ENCODE measurements at places on chromosomes 11 and 22.

GRCh38 chr11:1847926-1848639, 4.8 kb upstream of the LSP1 start:
- no peak for DNase-seq

GRCh38 chr11:80694385-80694784, 1253.6 kb upstream of the TENM4 start:
- DNase-seq = no peak

GRCh38 chr11:123299721-123300120, 104.7 kb upstream of the CLMP start:
- no peak for DNase-seq

DNA sequence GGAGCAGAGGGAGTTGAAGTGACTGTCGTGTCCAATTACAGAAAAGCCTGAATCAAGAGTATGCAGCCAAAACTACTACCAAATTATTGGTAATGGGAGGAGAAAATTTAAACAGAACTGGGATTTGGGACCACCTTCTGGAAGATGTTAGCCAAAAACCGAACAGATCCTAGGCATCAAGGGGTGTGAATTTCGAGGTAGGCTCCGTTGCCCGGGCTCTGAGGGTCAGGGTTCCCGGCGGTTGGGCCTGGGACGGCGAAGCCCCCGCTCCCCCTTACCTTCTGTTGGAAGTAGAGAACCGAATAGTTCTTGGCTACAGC, 313 bp downstream of the PRCP start:
- no peak for DNase-seq

- no peak for DNase-seq
Measured at GRCh38 chr22:47437110-47437509, 674.7 kb downstream of the TBC1D22A start.

DNA sequence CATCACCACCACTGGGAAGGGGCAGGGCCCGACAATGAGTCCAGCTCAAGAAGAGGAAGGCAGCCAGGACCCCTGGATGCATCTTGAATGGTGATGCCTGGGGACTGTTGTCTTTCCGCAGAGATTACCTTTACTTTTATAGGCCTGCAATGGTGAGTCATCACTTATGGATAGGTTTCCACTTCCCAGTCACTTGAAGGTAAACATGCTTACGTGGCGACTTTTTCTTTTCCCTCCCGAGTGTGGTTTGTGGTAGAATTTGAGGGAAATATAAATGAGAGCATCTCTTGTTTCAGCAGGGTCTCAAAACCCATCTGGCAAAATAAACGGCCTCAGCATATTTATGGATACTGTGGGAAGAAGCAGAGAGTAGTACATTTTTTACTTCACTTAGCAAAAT, at the start of gene MMP13:
Gene MMP13, minus strand, starts transcription at position 109 of the 400 bp plus-strand sequence. Its CDS starts 27 bp downstream, at position 82.
- no peak for DNase-seq

DNA sequence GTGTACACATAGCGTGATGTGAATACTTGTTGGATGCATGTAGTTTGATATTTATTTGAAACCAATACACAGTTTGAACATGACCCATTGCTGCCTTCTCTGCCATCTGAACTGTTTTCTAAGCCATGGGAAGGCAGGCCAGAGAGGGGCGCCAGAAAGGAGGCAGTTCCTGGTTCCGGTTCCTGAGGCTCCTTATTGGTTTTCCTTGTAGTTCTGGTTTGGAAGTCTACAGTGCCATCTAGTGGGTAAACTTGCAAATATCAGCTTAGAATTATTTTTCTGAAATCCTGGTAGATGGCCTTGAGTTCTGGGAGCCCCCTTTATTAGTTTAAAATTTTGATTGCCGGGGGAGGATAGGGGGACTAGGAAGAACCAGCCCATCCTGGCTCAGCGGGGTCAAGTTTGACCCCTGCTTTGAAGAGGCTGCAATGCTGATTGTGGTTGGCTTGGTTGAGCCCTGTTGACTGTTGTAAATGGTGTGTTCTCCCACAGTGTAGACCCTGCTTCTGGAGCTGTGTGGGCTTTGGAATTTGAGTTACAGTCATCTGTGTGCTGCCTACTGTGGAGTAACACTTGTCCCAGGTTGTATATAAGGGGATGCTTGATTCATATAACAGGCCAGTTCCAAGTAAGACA, 48.4 kb downstream of the GRAMD1B start:
- no peak for DNase-seq

- DNase-seq = no peak
Measured at GRCh38 chr11:118353084-118353710, 6.2 kb upstream of the UBE4A start.

DNA sequence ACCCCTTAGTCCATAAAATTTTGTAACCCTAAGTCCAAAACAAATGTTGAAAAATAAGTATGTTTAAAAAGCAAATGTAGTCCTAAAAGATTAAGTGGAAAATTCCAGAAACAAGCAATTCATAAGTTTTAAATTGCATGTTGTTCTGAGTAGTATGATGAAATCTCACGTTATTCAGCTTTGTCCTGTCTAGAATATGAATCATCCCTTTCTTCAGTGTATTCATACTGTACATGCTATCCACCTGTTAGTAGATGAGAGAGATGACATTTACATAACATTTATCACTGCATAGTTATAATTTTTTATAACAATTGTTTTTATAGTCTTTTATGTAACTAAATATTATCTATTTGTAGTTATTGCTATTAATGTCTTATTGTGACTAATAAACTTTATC, 622.3 kb upstream of the CHORDC1 start:
- no peak for DNase-seq

- no peak for DNase-seq
Measured at GRCh38 chr11:28837599-28837998, 729.4 kb downstream of the METTL15 start.

DNA sequence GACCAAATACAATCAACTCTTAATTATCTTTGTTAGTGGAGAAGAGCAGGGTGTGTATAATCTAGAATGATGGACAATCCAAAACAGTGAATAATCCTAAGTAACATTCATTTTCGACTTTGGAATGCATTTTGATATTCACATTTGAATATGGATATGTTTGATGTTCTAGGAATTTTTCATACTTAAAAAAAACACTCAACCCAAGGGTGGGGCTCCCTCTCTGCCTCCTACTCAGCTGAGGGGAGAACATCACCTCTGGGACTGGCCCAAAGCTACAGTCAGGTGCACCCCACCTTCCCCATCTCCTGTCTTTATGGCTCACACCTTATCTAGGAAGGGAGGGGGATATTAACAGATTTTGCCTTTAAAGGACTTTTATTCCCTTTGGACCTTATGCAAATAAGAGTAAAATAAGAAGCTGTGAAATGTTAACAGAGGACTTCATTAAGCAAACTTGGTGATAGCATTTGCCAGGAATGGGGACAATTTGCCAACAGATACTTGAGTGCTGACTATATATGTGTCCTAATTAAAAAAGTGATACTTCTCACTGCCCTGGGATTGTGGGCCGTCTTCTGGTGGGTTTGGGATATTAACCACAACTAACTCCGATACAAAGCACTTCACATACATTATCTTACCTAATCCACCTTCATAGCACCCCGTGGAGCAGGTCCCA, 187.0 kb downstream of the ST3GAL4 start:
- DNase-seq = no peak

GRCh38 chr22:16953206-16954059, 54.6 kb downstream of the GAB4 start:
- DNase-seq = no peak

- no peak for DNase-seq
Measured at GRCh38 chr22:46725096-46725495, 13.0 kb downstream of the CERK start.

GRCh38 chr11:64259533-64260067, 8.3 kb downstream of the PLCB3 start:
- no peak for DNase-seq

DNA sequence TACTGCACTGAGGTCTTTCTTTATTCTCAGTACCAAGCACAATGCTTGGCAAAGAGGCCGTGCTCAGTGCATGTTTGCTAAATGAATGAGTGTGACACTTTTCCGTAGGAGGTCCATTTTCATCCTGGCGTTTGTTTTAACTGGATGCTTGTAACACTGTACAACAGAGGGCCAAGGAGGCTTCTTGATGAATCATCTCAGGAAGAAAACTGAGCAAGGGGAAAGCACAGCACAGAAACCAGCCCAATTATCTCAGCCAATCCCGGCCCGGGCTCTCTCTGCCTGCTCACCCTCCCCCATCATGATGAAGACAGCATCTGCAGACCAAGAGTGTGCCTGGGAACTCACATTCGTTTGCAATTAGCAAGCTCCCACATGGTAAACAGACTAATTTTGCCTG, 570.3 kb downstream of the OPCML start:
- no peak for DNase-seq

Data from stimulated activated CD8-positive, alpha-beta memory T cell treated with anti-CD3 and anti-CD28 coated beads, Interleukin-15, amount 100 ng/mL, for 48 hours (primary cell).